ENCODE measurements at places on chromosomes 5 and 9.

- DNase-seq = peak; percentile 64
These were observed 92.1 kb upstream of the MAP1B start for GRCh38 chr5:72015103-72015548.

- no peak for DNase-seq
These were observed 222.5 kb downstream of the EPB41L4A start for GRCh38 chr5:112196584-112196983.

- no peak for DNase-seq
These were observed 49.2 kb upstream of the SMIM32 start for GRCh38 chr5:136242136-136242535.

GRCh38 chr9:88533951-88534455, 975 bp upstream of the NXNL2 start:
- peak; percentile 75 for DNase-seq

DNA sequence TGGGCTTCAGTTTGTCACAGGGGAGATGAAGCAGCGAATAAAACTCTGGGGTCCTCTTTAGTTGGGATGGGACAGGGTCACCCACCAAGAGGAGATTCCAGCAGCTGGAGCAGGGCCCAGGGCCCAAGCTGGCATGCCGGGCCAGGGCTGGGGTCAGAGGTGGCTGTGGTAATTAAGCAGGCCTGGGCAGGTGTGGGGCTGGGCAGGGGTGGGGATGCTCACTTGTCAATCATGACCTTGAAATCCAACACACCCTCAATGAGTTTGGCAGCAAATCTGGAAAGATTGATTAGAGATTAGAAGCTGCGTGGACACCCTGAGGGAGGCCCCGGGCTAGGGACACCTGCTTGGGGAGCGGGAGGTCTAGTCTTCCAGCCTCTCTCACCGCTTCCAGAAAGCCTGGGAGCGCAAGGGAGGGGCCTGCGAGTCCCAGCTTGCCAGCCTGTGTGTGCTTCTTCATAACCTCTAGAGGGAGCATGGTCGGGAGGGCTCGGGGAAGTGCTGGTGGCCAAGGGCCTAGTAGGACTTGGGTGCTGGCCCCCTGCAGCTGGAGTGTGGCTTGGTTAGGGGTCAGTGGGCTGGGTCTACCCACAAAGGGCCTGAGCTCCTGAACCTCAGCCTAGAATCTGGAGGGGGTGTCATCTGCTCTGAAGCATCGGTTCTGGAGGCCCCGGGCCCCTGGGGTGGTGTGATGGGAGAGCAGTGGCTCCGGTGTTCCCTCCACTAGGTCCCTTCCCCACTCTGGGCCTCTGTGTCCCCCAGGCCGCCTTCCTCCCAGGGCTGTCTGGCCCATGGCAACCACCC, 7.6 kb downstream of the CRAT start:
- DNase-seq = peak; percentile 34

DNA sequence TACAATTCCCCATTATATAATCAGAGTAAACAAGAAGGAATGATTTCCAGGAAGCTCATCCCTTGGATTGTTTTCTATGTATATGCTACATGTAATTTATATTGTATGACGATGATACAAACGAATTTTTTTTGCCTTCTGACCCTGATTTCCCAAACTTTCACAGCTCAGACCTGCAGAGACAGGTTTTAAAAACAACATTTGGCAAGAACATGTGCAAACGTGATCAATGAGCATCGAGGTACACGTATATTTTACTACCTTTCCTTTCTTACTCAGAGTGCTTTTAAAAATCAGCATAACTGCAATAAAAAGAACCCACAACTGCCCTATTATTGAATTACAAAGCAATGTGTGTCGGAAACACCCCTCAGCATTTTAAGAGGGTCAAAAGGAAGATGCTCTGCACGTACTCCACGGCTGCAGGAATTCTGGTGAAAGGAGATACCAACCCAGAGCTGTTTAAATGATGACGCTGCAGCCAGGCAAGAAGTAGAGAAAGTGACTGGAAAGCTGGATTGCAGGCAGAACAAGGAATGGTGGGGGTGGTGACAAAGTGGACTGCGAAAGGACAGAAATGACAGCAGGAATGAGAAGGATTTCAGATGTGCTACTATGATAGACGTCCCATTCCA, 533.5 kb downstream of the RAB3C start:
- no peak for DNase-seq

DNA sequence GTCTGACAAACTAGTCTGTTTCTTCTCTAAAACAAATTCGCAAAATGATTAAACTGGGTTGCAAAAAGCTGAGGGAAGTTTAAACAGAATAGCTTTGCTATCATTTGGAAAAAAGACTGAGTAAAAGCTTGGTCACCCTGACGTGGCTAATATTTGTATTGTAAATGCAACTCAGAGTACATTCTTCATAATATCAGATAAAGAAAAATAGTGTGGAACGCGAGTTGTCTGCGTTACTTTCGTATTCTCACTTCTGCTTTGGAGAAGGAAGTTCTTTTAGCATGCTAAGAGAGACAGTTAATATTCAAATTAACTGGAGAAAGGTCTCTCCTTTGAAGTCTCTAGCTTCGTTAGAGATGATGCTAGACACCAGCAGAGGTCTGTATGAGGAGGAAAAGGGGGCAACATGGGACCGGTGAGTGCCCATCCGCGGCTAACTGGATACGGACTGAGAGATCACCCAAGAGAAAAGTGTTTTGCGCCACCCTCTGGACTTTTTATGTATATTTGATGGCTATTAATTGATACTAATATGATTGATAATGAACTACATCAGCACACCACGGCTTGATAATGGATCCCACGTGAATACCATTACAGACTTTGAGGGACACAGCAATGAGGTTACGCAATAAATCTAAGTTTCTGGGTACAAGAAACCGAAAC, 2.9 kb upstream of the CNTRL start:
- DNase-seq = no peak

DNA sequence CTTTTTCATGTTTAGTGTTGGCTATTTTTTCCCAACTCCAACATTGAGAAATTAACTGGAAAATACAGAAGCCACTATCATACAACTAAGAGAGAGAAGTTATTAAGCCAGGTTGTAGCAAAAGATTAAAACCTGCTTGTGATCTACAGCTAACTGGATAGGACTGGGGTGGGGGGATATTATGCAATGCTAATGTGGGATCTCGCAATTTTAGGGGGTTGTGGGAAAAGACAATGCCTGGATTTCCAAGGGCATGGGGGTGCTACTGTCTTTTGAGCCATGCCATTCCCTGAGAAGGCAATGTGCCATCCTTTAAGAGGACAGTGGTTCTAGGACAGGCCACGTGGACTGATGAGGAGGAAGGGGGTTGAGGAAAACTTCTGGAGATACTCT, 46.5 kb downstream of the MARCHF3 start:
- no peak for DNase-seq

- DNase-seq = no peak
These were observed 2.1 kb upstream of the MARCHF6 start for GRCh38 chr5:10351199-10351905.

DNA sequence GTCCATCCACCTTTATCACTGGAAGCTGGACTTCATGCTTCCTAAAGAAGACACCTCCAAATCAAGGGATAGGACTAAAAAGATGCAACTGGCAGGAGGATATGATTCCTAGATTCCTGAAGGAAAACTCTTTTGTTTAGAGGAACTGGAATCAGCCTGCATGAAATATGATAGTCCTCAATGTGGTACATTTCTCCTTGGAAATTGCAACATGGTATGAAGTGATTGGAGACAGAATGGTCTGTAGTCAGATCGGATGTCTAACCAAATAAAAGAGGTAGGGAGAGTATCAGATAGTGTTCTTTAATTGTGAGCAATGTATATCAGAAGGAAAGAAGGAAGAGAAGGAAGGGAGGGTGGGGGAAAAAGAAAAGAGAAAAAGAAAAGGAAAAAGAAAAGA, 116.1 kb upstream of the FSTL4 start:
- DNase-seq = no peak

GRCh38 chr5:111840036-111840674, 83.2 kb upstream of the NREP start:
- DNase-seq = no peak

DNA sequence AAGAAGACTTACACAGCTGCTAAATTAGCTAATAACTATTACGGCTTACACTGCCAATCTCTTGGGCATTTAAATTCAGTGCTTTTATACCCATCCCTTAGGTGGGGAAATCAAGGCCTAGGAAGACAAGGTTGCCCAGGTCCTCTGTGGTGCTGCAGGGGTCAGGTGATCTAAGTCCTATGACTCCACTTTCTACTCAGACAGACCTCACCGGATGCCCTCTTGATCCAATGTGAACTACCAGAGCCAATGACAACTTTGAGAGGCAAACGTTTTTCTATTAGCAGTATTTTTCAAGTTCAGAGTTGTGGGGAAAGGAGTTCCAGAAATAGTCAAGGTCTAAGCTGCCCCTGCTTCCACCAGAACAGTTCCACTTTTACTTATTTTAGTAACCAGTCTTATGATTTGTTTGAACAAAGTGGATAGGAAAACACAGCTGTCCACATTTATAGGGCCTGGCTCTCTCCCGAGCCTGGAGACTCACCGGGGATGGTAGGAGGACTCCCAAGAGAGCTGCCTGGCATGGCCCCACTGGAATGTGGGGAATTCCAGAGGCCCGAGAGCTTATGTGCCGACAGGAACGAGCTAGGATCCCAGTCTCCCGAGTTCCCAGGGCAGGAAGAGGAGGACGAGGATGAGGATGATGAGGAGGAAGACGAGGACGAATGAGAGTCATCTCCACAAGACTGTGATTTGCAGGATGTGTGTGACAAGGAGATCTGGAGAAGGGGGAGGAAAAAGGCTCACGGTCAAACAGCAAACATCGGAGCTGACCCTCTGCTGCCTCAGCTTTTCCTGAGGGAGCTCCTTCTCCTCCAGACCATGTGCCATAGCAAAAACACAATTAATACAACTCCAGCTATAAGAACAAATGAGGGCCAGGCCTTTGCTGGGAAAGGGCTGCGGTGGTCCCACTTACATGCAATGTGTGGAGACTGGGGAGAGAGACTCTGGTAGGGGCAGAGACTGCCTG, 16.7 kb downstream of the FAM193B start:
- DNase-seq = no peak

GRCh38 chr5:93385655-93386054, 195.4 kb downstream of the NR2F1-AS1 start:
- DNase-seq = no peak

DNA sequence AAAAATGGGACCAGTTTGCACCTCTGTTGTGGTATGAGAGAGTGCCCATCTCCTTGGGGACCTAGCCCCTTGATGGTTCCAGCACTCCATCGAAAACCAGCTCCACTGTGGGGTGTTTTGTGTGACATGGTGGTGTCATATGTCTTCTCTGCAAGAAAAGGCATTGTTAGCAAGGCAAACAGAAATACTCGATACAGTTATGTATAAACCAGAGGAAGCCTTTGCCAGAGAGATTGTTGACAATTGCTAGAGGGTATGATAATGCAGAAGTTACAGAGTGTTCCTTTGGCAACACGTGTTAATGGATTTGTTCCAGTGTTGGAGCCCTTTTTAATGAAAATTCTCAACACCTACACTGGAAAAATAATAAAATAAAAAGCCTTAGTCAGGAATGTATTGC, 270.4 kb upstream of the DMRT1 start:
- DNase-seq = no peak

- no peak for DNase-seq
These were observed 38.6 kb upstream of the SRP19 start for GRCh38 chr5:112822456-112822855.

GRCh38 chr9:114396558-114397218, 8.9 kb upstream of the AKNA start:
- no peak for DNase-seq

- DNase-seq = no peak
These were observed 58.8 kb upstream of the TMEM171 start for GRCh38 chr5:73061593-73061992.

DNA sequence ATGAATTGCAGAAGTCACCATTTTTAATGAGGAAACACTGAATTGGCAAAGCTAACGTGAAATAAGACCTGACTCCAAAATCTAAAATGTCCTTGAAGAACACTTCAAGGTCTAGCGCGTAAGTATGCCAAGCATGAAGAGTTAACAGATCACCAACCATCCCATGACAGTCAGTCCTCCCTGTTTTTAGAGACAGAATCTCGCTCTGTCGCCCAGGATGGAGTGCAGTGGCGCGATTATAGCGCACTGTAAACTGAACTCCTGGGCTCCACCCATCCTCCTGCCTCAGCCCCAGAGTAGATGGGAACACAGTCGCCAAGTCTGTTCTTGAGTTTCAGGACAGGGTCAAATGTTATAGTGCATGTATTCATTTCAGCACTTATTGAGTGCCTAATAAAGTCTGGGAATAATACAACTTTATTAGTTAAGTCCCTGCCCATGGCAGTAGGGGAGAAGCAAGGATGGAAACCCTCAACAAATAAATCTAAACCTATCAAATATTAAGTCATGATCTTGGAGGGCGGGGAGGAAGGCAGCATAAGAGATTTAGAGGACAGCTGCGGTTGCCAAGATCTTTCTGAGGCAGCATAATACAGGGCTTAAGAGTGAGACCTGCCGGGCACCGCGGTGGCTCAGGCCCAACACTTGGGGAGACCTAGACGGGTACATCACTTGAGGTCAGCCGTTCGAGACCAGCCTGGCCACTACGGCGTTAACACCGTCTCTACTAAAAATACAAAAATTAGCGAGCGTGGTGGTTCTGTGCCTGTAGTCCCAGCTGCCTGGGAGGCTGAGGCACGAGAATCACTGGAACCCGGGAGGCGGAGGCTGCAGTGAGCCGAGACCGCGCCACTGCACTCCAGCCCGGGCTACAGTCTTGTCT, 1.1 kb downstream of the ATPSCKMT start:
- DNase-seq = no peak

- no peak for DNase-seq
These were observed 552.2 kb upstream of the RIOK2 start for GRCh38 chr5:97735209-97735608.

- DNase-seq = no peak
These were observed 28.7 kb downstream of the ENHO start for GRCh38 chr9:34493972-34494535.

- peak; percentile 79 for DNase-seq
These were observed 524 bp downstream of the CYFIP2 start for GRCh38 chr5:157266286-157267007.

- no peak for DNase-seq
These were observed 4.7 kb downstream of the GLIS3 start for GRCh38 chr9:4295160-4295559.

- DNase-seq = no peak
These were observed 19.8 kb downstream of the IL12B start for GRCh38 chr5:159310511-159310910.

- no peak for DNase-seq
These were observed 16.5 kb downstream of the GARNL3 start for GRCh38 chr9:127280880-127281660.

GRCh38 chr5:151659001-151659754, 27.5 kb downstream of the SPARC start:
- peak; percentile 88 for DNase-seq

DNA sequence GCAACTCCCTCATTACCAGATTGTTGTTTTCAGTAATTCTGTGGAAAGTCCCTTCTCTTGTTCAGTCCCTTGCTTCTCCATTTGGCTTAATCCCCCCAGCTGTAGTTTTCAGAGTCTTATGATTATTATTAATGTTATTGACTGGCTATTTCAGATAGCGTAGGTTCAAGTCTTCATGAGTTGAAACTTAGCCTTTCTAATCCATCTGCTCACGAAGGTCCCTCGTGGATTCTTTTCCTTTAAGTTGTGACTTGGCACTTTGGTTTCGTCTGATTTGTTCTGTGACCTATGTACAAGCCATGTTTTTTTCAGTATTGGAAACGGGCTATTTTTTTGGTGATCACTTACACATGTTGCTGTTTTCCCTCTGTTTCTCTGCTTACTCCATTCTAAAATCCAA, 260.3 kb downstream of the TMEM167A start:
- no peak for DNase-seq

Data from Right ventricle myocardium inferior (tissue), 1 donor.